ENCODE measurements at places on chromosomes 3 and 15. TPM values are rescaled to one million over a fixed set of nuclear protein-coding genes. Genes with fewer than 3 reads are reported as not detected.

DNA sequence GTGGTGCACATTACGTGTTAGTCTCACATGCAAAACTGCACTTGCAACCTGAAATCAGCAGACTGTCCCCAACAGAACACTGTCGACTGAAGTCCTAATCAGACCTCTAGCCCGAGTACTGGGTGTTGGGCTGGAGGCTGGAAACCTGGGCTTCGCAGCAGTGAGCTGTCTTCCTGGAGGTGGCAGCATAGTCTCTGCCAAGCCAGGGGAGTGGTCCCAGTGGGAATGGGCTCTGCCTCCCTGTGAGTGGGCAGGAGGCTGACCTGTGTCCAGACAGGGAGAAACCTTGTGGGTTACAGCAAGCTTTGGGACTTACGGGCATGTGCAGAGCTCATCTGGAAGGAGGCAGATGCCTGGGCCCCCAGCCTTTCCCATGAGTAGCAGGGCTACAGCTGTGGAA is 38.2 kb upstream of the MYZAP start:
- no peak for DNase-seq
- no peaks in the 10 kb centered on the region for H3K4me1 ChIP-seq
- H3K27me3 ChIP-seq = no peaks in the 10 kb centered on the region
- H3K4me3 ChIP-seq = no peak overlapping the region

The ROPN1 gene
- not detected for total RNA-seq

The FBXW12 gene
- not detected for total RNA-seq

The ARF4 gene
- total RNA-seq = 42.3 TPM

DNA sequence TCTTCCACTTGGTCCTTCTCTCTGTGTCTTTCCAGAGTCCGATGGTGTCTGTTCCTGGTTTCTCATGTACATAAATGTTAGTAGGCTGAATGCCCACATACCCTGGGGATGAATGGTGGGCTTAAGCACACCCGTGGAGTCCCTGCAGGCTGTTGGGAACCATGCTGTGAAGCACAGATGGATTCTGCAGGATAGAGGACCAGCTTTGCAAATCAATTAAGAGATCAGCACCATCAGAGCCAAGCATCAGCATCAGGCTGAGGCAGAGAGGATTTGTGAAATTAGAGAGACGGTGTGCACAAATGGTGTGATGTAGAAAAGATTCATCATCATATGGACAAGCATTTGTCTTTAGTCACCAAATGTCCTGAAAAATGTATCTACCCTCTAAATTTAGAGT is 127.1 kb downstream of the SV2B start:
- DNase-seq = no peak
- H3K4me1 ChIP-seq = no peaks in the 10 kb centered on the region
- H3K27me3 ChIP-seq = peaks cover 12% of the 10 kb centered on the region
- no peaks in the 10 kb centered on the region for H3K36me3 ChIP-seq
- no peak overlapping the region for H3K27ac ChIP-seq

The CD86 gene
- total RNA-seq = 1.9 TPM

DNA sequence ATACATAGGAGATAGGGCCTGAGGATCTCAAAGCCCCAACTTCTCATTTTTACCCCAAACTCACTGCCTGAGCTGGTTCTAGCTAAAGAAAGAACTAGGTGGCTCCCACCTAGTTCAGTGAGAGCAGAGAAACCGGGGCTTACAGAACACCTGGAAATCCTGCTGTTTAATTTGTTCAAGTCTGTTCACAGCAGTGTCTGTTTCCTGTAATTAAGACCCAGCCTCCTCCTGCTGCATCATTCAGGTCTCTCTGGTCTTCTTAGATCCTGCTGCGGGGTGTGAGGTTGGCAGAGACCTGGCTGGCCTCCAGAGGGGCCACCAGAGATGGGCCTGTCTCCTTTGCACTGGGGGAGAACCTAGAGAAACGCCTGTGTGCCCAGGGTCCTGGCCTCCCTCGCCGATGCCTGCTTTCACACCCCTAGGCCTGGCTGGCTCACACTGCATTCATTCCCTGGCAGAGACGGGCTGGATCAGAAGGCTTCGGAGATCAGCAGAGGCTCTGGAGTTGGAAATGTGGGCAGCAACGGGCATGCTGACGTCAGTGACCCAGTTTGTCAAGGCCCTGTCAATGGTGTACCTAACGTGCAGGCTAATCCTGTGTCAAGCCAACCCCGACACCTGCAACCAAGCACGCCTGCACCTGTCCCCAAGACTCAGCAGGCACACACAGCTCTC is 4.9 kb upstream of the CHRNA3 start:
- H3K27me3 ChIP-seq = peaks cover 37% of the 10 kb centered on the region
- H3K36me3 ChIP-seq = no peaks in the 10 kb centered on the region
- no peak overlapping the region for H3K4me3 ChIP-seq

Measured in activated CD4-positive, alpha-beta T cell treated with anti-CD3 and anti-CD28 coated beads, Interleukin-2, amount 10 ng/mL, durations not matched to agents 7 days and 5 days (primary cell).